ENCODE measurements at places on chromosomes 4 and X.

DNA sequence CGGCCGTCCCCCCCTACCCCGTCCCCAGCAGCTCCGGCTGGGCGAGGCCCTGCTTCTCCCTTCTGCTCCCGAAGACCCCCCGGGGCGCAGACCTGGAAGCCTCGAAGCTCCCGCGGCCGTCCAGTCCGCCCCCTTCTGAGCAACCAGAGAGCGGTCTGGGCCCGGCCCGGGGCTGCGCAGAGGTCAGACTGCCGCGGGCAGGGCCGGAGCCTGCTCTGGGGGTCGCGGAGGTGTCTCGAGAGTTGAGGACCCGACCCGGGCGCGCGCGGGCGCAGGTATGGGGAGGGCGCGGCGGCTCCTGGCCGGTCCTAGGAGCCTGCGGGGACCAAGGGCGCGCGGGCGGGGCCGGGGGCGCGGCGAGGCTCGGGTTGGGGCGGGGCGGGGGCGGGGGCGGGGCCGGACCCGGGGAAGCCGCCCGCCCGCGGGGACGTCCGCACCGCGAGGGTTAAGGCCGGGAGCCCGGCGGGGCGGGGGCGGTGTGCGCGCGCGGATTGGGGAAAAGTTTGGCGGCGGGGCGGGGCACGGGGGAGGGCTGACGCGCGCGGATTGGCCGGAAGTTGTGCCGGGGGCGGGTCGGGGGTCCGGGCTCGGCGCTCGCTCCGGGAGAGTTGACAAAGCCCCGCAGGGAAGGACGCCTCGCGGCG, at the start of gene FGFRL1:
TSS of gene FGFRL1 (plus strand) at position 605 of the 644 bp plus-strand sequence. CDS start 860 bp downstream, outside the sequence.
- peak; percentile 93 for DNase-seq

GRCh38 chr4:148396986-148397673, 45.1 kb downstream of the NR3C2 start:
- DNase-seq: no peak

GRCh38 chr4:32032136-32032672, 1312.0 kb downstream of the PCDH7 start:
- no peak for DNase-seq

GRCh38 chrX:110397904-110398303, 39.3 kb downstream of the RTL9 start:
- no peak for DNase-seq

DNA sequence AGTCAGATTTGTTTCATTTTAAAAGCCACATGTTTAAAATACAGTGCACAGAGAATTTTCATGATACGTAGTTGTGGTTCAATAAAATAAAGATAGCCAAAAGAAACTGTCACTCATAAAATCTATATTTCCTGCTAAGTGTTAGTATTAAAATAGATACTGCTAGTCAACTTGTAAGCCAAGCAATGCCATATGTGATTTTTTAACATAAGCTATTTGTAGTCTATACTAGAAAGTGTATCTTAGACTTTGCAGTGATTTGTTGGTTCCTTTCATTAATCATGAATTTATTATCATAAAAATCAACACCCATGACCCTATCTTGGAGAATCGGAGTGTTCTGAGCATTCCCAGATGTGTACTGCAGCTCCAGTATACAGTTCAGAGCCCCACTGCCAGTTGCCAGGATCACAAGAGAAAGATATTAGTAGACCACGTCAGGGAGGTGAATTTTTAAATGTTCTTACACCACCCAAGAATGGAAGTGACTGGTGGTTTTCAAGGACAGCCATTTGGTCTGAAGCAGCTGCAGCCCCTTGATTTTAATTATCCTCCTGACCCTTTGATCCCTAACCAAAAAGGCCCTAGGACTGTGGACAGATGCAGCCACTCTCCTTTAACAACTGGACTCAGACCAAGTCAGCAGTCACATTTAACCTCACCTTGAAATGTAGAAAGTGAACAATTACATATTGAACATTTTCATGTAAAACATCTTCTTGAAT, 163.1 kb downstream of the PALLD start:
- DNase-seq: no peak

GRCh38 chrX:26470941-26471340, 255.0 kb downstream of the MAGEB5 start:
- no peak for DNase-seq

Measured in CD4-positive, alpha-beta T cell treated with Interleukin-4 for 1 hour (primary cell).